ENCODE measurements at places on chromosomes 3 and 15.

- DNase-seq: no peak
These were observed 8.2 kb downstream of the NDUFB4 start for GRCh38 chr3:120604382-120604781.

DNA sequence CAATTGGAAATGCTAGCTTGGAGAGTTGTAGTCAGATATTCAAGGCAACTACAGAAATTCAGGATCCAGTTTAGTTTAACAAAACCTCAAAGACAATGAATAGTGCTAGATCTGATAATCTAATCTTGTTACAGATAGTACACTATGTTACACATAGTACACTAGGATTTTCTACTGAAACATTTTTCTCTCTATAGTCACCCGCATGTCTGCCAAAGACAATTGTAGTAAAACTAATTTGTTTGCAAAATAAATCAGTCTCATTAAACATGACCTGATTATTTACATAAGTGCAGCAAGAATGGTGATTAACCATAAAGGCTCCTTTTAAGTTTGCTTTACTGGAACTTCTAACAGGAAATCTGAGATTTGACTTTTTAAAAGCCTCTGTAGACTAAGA is 52.0 kb downstream of the ILDR1 start:
- DNase-seq: no peak

DNA sequence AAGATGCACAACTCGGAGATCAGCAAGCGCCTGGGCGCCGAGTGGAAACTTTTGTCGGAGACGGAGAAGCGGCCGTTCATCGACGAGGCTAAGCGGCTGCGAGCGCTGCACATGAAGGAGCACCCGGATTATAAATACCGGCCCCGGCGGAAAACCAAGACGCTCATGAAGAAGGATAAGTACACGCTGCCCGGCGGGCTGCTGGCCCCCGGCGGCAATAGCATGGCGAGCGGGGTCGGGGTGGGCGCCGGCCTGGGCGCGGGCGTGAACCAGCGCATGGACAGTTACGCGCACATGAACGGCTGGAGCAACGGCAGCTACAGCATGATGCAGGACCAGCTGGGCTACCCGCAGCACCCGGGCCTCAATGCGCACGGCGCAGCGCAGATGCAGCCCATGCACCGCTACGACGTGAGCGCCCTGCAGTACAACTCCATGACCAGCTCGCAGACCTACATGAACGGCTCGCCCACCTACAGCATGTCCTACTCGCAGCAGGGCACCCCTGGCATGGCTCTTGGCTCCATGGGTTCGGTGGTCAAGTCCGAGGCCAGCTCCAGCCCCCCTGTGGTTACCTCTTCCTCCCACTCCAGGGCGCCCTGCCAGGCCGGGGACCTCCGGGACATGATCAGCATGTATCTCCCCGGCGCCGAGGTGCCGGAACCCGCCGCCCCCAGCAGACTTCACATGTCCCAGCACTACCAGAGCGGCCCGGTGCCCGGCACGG is 991 bp downstream of the SOX2 start:
- peak; percentile 34 for DNase-seq

DNA sequence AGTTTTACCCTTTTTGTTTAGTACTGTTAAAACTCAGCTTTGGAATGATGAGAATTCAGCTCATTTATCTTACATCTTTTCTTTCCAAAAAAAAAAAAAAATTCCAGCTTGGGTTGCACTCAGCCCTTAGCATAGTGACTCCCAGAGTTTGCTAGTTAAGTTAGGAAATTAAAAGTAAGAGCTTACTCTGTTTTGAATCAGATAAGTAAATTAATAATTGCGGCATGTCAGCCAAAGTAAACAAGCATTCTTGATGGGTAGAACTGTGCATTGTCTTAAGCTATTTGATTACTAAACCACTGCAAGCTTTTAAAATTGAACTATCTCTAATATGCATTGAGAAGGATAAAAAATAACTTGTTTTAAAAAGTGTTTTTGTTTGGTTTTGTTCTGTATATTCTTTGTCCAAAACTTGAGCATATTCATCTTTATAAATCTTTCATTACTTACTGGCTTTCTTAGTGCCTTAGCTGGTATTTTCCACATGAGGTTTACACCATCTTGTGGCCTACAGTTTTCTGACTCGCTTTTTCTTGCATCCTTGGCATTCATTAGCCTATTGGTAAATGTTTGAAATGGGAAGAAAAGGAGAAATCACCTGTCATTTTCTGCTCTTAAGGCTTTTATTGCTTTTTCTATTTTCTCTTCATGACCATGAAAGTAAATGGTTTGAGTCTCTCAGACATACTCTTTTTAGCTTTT is 107.6 kb downstream of the FILIP1L start:
- no peak for DNase-seq

DNA sequence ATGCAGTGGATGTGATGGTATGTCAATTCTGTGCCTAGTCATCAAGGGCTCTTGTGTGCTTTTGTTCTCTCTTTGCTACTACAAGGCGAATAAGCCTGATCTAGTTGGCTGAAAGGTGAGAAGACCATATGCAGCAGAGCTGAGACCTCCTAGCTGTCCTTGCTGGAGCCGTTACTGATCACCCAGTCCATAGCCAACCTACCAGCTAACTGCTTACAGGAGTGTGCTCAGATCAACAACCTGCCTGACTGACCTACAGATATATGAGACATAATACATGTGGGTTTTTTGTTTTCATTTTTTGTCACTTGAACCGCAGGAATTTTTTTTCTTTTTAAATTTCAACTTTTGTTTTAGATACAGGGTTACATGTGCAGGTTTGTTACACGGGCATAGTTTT is 22.8 kb downstream of the OXSM start:
- no peak for DNase-seq

DNA sequence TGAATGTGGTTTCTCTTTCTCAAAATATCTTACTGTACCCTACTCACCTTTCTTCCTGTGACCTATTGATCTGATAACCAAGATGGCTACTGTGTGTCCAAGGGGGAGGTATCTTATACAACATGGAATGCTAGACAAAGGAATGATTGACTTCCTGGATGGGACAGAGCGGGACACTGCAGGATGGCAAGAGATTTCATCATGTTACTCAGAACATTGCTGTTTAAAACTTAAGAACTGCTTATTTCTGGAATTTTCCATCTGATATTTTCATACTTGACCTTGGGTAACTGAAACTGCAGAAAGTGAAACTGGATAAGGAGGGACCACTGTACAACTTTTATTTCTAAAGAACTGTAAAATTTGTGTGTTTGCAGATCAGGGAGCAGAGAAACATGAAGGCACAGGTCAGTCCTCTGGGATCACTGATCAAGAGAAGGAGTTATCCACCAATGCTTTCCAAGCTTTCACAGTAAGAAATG is 18.5 kb downstream of the CNOT10 start:
- no peak for DNase-seq

- DNase-seq: no peak
These were observed 4.1 kb upstream of the TYRO3 start for GRCh38 chr15:41554915-41555314.

DNA sequence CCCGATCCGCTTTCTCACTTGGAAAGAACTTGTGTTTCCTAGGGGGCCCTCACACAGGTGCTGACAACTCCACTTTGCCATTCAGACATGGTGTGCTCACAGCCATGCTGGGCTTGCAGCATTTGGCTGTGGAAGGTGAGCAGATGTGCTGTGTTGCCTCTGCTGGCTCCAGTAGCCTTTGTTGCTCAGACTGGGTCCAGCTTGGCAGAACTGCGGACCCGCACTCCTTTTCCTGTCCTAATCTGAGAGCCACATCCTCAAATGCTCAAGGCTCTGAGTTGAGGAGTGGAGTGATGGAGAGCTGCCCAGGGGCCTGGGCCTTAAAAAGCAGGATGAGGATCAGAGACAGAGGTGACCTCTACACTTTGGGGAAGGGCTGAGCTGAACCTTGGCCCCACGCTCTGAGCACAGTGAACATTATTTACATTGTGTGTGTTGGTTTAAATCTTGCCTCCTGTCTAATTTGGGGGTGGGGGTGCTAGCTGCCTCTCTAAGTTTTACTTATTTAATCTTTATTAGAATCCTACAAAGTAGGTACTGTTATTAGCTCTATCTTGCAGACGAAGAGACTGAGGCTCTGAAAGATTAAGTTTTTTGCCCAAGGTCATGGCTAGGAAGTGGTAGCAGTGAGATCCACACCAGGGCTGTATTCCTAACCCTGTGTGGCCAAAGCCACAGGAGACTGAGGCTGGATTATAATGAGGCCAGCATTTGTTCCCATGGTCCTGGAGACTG is 17.2 kb downstream of the ACOX2 start:
- no peak for DNase-seq

- no peak for DNase-seq
These were observed 1.5 kb upstream of the SH3GL3 start for GRCh38 chr15:83445643-83446042.

- DNase-seq: no peak
These were observed 521 bp upstream of the SUSD5 start for GRCh38 chr3:33219175-33219487.

GRCh38 chr3:21936207-21936606 is 185.2 kb upstream of the ZNF385D start:
- no peak for DNase-seq

GRCh38 chr15:52067545-52067926 is 45.0 kb downstream of the BCL2L10 start:
- no peak for DNase-seq

DNA sequence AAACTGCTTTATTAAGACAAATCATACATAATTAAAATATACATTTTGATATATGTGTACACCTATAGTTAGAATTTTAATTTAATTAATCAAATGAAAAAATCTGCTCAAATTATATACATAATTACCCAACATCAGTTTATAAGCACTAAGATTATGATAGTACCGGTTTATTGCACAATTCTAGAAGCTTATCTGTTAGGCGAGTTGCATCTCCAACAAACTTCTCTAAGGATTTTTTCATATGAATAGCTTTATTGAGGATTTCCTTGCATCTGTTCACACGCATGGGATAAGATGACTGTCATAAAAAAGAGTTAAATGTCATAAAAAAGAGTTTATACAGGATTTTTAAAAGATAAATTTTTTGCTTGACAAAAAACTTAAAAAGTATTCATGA is 19.9 kb upstream of the XRN1 start:
- no peak for DNase-seq

DNA sequence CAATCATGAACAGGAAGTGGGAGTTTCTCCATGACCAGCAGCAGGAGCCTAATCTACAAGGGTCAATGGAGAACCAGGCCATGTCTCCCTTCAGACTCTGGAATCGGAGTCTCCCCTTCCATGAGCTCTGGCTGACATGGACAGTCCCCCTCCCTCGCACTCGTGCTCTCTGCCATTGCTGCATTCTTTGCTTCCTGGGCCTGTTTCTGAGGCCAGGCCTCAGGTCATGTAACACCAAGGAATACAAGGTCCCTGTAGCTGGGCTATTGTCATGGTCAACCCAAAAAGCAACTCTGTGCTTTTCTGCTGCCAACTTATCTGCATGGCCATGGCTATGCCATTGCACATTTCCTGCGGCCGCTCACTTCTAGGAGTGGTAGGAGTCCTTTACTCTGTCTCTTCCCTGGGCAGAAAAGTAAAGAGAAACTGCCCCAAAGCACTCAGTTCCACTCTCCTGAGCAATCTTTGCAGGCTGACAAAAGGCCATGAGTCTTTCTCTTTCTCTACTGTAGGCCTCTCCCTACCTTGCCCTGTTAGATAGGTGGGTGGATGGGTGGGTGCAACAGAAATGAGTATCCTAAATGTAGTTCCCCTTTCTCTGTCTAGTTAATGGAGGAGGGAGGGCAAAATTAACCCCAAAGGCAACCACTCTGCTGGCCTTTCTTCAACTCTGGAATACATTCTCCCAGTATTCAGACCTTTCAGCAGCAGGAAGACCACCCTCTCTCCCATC is 40.8 kb upstream of the PROK2 start:
- DNase-seq: no peak

GRCh38 chr3:132382267-132382666 is 35.0 kb upstream of the DNAJC13 start:
- no peak for DNase-seq

GRCh38 chr15:65824031-65824743 is 32.1 kb upstream of the DENND4A start:
- DNase-seq: no peak

DNA sequence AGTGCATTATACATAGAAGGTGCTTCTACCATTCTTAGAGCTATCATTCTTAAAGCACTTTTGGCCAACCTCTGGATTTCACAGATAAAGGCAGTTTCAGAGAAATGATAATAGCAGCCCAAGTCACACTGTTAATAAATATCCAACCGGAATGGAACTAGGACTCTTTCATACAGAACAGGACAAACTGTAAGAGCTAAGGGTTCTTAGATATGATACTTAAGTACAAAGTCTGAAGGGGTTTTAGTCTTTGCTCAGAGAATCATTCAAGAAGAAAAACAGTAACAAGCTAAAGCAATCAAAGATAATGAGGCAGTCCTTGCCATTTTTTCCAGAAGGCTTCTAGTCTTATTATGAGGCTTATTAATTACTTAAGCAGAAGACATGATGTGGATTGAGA is 239.0 kb downstream of the ERC2 start:
- no peak for DNase-seq

GRCh38 chr3:186021673-186022362 is 84.0 kb upstream of the TRA2B start:
- DNase-seq: peak; percentile 41

DNA sequence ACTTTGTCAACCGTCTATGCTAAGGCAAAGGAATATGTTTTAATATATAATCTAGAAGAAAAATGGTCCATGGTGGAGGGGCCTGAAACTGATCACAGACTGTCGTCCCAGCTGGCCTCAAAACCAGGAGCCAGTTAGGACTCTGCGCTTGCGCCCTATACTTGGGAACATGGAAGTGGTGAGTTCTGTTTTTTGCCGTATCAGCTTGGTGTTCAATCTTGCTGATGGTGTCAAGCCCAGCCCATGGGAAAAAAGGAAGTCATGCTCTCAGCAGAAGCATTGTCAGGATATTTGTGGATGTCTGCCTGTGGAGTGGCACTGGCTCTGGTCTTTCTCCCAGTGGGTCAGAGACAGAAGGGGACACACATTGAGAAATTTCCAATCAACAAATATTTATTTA is 342.0 kb upstream of the CTDSPL start:
- no peak for DNase-seq

DNA sequence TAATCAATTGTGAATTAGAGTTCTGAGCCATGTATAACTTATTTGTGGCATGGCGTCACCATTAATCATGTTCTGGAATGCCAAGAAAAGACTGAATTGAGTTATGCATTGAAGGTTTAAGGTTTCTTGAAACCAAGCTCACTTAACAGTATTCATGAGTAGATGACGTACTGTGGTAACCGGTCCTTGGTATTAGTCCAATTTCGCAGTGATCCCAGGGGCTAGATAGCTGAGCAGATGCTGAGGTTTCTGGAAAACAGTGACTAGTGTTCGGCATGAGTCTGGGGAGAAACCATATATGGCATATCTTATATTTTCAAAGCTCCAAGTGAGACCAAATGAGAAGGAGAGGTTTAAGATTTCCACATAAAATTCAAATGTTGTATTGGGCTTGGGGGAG is 218.3 kb upstream of the LYSMD4 start:
- DNase-seq: no peak
